Kidney epithelial cell (primary cell): ENCODE measurements at places on chromosomes 5 and 9.
A peak's percentile ranks its signal among the peaks of the same experiment; 100 is the strongest.

GRCh38 chr5:1656271-1656975, 132.7 kb upstream of the LPCAT1 start:
- no peak for DNase-seq

DNA sequence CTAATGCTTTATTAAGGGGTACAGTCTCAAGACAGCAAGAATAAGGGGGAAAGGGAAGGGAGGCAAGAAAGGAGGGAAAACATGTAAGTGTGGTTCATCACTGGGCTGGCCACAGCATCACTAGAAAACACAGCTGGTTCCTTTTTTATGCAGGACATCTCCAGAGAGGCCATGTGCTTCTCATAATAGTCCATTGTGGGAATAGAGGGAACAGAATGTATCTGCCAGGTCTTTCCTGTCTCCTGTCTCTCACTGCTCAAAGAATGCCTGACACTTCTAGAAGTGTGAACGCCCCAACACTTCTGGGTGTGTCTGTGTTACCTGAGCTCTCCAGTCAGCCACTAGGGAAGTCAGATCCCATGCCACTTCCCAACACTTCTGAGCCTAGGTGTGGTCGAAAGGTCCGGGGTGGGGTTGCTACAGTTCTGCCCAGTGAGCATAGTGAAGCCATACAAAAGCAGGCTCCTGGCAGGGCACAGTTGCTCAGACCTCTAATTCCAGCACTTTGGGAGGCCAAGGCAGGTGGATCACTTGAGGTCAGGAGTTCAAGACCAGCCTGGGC, 255.6 kb upstream of the SLC30A5 start:
- DNase-seq = no peak

- DNase-seq = peak; percentile 32
Observed at GRCh38 chr9:71806901-71807307, 38.6 kb upstream of the CEMIP2 start.

GRCh38 chr5:139416651-139417050, 12.8 kb upstream of the SPATA24 start:
- no peak for DNase-seq

- DNase-seq = no peak
Observed at GRCh38 chr5:117201001-117201400, 626.4 kb upstream of the SEMA6A start.

GRCh38 chr9:14054096-14054495, 259.8 kb downstream of the NFIB start:
- DNase-seq = no peak

DNA sequence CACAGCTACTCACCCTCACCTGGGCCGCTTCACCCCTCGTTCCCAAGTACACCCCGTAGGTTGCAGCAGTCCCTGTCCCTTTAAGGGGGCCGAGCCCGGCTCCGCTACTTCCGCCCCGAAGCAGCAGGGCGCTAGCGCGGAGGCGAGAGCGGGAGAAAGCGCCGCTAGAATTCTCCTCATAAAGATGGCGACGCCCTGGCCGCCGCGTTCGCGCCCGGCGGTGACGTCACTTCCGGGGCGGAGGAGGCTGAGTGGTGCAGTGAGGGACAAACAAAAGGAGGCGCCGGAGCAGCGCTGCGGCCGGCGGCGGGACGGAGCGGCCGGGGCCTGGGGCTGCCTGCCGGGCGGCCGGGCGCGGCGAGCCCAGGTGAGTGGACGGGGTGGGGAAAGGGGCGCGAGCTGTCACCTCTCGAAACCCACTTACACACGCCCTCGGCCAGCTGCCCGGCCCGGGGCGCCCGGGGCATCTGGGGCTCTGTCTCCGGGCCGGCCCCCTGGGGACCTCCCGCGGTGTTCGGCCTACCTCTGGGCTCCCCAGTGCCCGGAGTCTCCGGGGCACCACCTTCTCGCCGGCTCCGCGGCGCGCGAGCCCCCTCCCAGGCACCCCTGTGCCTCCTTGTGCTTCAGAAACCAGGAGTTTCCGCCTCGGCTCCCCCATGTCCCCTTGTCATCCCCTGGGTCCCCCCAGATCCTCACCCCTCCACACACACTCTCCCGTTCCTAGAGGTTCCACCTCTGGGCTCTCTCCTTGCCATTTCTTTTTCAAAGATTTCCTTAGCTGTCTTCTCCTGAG, at the start of the genes KYAT1 and LRRC8A:
Gene KYAT1, minus strand, starts transcription at position 67 of the 793 bp plus-strand sequence. CDS start 36,545 bp downstream, outside the sequence.
Gene LRRC8A, plus strand, starts transcription at position 250 of the 793 bp plus-strand sequence. CDS start 25,032 bp downstream, outside the sequence.
- DNase-seq = peak; percentile 80
